ENCODE measurements at places on chromosomes 2 and 18.

DNA sequence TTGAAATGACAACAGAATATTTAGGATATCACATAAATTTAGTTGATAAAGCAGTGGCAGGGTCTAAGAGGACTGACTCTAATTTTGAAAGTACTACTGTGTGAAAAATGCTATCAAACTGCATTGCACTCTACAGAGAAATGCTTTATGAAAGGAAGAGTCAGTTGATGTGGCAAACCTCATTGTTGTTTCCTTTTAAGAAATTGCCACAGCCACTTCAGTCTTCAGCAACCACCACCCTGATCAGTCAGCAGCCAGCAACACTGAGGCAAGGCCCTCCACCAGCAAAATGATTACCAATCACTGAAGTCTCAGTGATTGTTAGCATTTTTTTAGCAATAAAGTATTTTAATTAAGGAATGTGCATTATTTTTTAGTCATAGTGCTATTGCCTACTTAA is 488.7 kb upstream of the SLC39A10 start:
- DNase-seq, result no peak

- DNase-seq, result no peak
These were observed 32.7 kb upstream of the ZDBF2 start for GRCh38 chr2:206241736-206242135.

DNA sequence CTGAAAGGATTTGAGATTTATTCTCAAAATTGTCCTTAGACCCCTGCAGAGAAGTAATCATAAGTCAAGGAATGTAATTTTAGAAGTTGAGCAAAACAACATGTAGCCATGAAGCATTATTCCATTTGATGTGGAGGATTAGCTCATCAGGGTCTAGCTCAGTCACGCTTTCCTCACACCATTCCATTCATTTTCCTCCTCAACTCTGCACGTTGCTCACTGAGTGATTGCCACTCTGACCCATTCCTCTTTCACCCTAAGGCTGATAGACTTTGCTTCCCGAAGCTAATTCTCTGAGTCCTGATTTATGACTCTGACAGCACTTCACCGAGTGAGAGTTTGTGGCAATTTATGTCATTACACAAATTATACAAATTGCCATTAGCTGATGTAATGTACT is 820.6 kb upstream of the PIK3C3 start:
- DNase-seq, result no peak

DNA sequence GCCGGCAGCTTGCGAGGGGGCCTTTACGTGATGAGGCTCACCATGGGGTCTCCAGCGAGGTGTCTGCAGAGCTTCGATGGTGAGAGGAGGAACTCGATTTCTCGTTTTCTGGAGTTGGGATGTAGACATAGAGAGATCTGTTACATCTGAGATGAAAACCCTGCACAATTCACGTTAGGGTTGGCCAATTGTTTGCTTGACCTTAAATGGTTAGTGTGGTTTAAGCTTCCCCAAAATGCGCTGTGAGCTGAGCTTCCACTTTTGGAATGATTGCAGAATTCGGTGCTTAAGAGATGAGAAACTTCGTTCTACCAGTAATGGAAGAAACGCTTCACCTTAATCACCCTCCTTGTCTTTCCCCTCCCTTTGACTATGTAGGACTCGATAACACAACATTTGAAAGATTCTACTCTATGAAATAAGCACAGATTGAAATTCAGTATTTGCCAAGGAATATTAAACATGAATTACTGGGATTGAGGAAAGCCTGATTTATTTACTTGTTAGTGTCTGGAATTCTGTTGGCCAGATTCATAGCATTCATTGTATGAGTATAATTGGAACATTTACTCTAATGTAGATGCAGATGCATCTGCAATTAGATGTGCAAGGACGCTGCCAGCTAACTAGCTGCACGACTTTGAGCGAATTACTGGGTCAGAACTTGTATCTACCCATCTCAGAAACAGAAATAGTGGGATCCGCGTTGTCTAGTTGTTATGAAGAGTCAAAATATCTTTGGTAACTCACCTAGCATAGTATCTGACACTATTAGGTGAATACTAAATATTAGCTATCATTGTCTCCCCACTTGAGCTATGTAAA is 1.6 kb upstream of the KLF7 start:
- DNase-seq, result no peak

DNA sequence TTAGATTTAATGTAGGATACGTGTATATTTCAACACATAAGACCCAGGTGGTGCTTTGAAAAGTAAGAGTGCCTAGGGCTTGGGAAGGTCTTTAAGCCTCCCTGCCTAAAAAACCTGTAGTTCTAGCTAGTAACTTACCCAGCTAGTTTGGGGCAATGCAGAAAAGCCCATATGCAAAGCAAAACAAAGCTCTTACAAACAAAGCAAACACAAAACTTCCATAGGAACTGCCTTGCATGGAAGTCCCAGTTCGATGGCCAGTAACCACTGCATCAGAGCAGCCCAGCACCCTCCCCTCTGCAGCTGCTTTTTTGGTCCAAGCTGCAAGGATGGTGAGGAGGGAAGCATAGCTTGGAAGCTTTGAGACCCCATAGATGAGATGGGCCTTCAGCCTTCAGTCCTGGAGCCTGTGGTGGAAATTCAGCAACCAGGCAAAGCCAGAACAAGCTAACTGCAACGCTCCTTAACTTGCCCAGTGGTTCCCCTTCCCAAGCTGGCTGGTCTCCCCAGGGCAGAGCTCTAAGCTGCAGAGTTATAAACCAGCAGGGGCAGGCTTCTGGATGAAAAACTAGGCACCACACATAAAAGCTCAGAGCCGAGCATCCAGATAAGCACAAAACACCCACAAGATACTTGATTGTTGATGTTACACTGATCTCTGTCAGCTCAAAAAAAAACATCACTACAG is 16.2 kb downstream of the C2orf76 start:
- no peak for DNase-seq

GRCh38 chr18:56542476-56542875 is 95.9 kb downstream of the TXNL1 start:
- DNase-seq, result no peak

DNA sequence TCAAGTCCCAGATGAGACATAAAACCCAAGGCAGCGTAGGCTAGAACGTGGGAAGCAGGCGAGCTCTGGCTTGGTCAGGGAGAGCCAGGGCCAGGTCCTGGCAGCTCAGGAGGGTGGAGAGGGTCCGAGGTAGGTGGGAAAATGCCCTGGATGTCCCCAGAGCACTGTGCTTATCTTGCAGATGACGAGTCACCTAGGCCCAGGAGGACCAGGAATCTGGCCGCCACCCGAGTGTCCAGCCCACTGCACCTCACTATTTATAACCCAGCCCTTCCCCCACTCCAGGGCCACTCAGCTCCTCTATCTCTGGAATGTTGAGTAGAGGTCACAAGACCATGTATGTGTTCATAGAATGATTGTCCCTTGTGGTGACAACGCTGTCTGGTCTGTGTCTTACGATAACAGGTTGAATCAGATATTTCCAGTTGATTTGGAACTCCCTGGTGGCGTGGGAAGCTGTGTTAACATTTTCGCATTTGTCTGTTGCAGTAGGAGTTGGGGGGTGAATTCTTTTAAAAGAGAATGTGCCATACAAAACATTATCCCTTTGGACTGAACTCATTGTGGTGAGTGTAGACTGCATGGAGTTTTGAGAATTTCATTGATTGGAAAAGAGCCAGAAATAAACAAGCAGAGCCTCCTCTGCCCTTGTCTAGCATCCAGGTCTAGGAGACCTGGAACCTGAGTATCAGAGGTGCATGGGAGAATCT is 47.5 kb downstream of the EMILIN2 start:
- DNase-seq, result no peak

DNA sequence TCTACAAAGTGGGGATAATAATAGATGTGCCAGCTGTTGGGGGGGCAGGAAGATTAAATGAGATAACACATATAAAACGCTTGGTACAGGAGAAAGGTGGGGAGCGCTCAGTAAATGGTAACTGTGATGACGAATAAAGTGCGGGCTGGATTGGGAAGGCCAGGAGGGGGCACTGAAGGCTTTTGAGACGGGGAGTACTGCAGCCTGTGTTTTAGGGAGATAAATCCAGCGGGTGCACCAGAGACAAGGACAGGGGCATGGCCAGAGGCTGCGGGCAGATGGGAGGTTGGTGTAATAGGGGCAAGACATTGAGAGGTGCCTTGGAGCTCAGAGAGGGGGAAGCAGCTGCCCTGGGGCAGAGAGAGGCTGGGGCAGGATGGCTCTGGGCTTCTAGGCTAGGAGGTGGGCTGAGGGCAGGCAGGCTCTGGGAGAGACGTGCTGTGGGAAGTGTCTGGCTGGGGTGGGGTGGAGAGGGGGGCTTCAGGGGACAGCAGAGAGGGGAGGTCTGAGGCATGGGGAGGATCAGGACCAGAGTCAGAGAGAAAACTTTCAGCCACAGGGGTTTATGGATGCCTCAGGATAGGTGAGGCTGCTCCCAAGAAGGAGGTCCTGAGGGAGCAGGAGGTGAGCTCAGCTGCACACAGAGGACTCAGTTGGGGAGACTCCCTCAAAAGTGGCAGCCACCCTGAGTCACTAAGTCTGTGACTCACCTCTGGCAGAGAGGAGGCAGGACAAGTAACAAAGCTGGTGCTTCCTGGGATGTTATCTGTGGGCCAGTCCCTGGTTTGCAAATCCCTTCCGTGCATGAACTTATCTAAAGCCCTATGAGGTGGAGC is 18.8 kb downstream of the TEX44 start:
- DNase-seq, result peak; percentile 64

DNA sequence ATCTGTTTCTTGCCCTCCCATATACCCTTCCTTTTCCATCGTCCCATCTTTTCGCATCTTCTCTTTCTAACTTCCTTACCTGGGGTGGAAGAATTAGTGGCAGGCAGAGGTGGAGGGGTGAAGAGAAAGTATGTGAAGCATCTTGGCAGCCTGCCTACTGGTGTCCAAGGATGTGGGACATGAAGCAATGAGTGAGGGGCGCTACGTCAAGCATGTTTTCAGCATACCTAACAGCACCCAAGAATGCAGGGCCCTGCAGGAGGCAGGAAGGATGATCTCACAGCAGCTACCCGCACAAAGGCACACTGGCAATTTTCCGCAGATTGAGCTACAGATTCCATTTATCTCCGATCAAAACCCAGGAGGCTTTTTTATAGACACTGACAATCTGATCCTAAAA is 42.2 kb downstream of the METTL4 start:
- no peak for DNase-seq

- no peak for DNase-seq
These were observed 123.4 kb downstream of the LAMA1 start for GRCh38 chr18:6994056-6994770.

DNA sequence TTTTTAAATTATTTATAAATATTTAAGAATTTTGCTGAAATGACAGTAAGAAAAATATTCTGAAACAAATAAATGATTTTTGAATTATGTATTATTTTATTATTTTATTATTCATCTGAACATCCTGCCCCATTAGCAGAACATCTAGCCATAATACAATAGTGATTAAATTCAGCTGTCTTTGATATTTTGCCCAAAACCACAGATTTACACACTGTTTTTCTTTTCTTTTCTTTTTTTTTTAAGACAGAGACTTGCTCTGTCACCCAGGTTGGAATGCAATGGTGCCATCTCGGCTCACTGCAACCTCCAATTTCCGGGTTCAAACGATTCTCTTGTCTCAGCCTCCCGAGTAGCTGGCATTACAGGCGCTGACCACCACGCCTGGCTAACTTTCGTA is 1.9 kb upstream of the SCYGR1 start:
- no peak for DNase-seq

DNA sequence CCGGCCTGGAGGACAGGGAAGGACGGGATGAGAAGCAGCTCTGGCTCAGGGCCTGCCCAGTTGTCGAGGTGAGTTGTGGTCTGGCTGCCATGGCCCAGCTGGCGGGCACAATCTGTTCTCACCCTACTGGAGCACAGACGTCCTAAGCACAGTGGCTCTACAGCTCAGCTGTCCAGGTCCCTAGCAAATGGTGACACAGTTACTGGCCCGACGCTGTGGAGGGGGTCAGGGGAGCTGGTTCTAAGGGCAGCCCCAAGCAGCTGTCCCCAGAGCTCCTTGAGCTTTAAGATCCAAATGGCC is 32.9 kb downstream of the KCNK3 start:
- no peak for DNase-seq

Data from CD4-positive, alpha-beta T cell treated with Interleukin-15 for 1 hour (primary cell).